ENCODE measurements at places on chromosomes 1 and 21. TPM values are rescaled to one million over a fixed set of nuclear protein-coding genes. Genes with fewer than 3 reads are reported as not detected.

DNA sequence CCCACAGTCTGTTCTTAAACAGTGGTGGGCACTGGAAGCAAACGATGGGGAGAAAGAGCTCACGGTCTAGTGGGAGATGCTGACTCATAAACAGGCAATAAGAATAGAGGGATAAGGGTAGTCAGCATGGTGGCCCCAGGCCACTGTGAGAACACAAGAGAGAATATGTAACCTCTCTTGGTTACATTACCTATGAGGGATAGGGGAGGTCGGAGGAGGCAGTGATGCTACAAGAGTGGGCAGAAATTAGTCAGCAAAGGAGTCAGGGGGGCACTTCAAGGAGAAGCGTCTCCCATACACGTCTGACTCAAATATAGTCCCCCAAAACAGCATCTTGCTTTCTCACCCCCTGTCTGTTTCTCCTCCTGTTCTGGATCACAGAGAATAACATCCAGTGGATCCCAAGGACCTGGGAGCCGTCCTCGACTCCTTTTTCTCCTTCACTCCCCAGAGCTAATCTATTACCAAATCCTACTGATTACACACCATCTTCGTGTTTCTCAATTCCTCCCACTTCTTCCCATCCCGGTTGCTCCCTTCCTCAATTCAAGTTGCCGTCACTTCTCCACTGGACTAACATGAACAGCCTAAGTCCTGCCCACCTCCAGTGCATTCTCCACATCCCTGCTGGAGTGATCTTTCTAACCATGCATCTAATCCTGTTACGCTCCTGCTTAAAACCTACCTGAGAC is 2.1 kb downstream of the SLAMF8 start:
- no peak for DNase-seq

The DAB1 gene
- total RNA-seq = 4.8 TPM

- DNase-seq = no peak
Measured at GRCh38 chr1:170596701-170597100, 64.7 kb downstream of the GORAB start.

DNA sequence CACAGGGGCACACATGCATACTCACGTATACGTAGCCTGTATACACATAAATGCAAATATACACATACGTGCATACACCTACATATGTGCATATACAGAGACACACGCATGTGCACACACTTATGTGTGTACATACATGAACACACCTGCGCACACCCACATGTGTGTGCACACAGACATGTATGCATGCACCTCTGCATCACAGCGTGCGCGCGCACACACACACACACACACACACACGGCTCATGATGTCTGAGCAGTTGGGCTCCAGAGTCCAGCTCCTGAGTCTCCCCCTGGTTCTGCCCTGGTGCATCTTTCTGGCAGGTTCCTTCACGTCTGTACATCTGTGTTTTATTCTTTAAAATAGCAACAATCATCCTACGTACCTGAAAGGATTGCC is 600.5 kb downstream of the NPHP4 start:
- no peak for DNase-seq

The CRYAA gene
- total RNA-seq = not detected

GRCh38 chr1:80509965-80510522 is 1290.7 kb upstream of the ADGRL2 start:
- DNase-seq = no peak

The NTNG1 gene
- 1.1 TPM for total RNA-seq

- no peak for DNase-seq
Measured at GRCh38 chr1:47849591-47850261, 147.5 kb downstream of the TRABD2B start.

DNA sequence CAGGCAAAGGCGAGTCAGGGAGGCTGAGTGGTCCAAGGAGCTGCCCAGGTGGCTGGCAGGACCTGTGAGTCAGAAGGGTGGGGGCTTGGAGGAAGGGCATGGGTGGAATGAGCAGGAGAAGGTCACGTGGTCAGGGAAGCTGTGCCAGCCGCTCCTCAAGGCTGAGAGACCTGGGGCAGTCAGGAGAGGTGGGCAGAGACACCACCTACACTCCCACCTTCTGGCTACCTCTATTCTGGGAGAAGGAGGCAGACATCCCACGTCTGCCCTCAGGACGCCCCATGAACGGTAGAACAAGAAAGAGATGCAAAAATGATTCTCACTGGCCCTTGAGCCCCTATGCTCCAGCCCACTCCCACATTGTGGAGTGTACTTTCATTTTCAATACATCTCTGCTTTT is 151.8 kb upstream of the RAB4A start:
- DNase-seq = no peak

The PLCH2 gene
- not detected for total RNA-seq

GRCh38 chr1:219876798-219877209 is 51.6 kb downstream of the SLC30A10 start:
- DNase-seq = no peak

DNA sequence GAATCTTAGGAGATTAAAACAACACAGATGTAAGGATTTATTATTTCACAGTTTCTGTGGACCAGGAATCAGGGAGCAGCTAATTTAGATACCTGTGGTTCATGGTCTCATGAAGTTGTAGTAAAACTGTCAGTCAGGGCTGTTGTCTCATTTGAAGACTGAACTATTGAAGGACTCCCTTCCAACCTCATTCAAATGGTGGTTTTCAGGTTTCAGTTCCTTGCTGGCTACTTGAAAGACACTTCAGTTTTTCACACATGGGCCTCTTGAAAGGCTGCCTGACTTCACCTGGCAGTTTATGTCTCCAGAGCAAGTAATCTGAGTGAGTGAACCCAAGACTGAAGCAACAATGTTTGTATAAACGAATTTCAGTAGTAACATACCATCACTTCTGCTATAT is 915.9 kb downstream of the PLA2G4A start:
- no peak for DNase-seq

The C1orf105 gene
- total RNA-seq = not detected

DNA sequence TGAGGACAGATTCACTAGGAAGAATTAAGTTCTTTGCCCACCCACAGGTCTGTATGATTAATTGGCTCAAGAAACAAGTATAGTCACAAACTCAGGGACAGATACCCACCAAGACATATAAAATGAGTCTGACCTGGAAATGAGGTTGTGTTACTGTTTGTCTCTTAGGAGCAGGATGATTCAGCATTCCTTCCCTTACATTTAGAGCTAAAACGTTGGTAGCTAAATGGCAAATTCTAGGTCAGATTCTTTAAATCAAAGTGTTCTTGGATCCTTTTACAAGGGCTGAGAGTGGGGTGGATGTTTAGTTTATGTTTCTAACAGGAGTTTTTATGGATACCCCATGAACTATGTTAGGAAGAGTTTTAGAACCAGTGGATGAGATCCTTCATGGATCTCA is 4.7 kb downstream of the RIMKLA start:
- no peak for DNase-seq

DNA sequence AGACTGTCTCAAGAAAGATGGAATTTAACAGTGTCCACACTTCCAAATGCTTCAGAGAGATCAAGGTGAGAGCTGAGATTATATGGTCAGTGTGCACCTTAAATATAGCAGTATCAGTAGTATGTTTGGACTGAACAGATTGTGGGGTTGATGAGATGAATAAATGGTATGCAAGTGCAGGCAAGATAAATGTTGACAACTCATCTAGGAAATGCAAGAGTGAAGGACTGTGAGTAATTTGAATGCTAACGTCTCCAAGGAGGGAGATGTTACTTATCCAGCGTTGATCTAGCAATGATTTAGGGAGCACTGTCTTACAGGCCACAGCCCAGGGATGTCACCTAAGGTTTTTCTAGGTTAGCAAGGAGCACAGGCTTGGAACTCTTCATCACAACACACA is 170.7 kb upstream of the GALNT2 start:
- no peak for DNase-seq

The MASP2 gene
- not detected for total RNA-seq

DNA sequence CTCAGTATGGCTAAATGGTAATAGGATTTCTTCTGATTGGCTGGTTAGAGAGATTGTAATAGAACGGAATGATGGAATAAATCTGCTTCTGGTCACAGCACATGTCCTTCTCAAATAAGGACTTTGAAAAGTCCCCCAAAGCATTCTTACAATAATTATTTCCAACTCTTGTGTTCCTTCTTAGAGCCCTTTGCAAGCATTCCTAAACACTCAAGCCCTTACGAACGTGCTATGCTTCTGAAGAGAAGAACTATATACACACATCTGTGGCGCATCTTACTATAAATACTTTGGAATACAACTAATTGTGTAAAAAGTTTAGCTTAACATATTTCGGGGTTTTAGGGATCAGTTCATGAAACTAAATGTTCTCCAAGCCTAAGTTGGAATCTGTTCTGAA is 25.6 kb downstream of the CLIC4 start:
- no peak for DNase-seq

- DNase-seq = no peak
Measured at GRCh38 chr1:7247791-7248548, 462.7 kb downstream of the CAMTA1 start.

The ZYG11A gene
- not detected for total RNA-seq

Data from progenitor cell of endocrine pancreas (in vitro differentiated cells).